ENCODE measurements at places on chromosomes 3 and 15.

GRCh38 chr3:24498391-24498790, 3.7 kb upstream of the THRB start:
- no peak for DNase-seq

DNA sequence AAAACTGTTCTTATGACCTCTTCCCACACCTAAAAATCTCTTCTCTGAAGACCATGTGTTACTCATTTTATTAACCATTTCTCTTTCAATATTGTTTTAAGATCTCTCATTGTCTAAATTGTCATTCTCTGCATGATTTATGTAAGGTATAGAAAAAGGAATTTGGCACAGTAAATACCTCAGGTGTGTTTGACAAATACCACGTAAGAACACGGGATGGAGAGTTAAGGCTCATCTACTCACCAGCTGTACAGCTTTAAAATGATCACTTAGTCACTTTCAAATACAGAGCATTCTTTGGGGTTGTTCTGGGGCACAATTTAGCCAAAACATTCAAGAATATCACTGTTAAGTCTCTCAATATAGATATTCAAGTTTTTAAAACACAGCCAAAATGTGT, 627.1 kb downstream of the MCTP2 start:
- no peak for DNase-seq

DNA sequence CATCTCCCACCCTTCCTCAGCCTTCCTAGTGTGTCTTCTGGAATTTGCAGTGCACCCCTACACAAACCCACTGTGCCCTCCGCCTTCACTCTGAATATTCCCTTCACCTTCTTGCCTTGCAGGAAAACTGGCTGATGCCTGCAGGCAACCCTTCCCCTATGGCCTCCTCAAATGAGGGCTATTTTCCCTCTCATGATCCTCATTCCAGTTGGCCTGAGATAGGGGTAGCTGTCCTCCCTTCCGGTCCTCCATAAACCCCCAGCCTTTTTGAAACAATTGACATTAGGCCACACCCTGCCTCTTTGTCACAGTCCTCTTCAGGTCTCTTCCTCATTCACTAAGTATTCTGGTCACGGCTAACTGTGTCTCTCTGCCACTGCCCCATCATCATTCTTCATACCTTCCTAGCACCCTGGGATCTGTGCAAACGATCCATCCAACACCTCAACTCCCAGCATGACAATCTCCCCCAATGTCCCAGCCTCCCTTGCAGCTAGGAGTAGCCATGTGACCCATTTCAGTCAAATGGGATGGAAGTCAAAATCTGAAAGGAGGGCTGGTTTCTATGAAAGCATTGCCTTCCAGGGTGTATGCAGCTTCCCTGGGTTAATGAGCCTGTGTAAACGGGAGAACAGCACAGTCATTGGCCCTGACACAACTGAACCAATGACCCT, 8.5 kb upstream of the TICRR start:
- no peak for DNase-seq

GRCh38 chr3:100761211-100761942, 52.1 kb downstream of the TFG start:
- no peak for DNase-seq

DNA sequence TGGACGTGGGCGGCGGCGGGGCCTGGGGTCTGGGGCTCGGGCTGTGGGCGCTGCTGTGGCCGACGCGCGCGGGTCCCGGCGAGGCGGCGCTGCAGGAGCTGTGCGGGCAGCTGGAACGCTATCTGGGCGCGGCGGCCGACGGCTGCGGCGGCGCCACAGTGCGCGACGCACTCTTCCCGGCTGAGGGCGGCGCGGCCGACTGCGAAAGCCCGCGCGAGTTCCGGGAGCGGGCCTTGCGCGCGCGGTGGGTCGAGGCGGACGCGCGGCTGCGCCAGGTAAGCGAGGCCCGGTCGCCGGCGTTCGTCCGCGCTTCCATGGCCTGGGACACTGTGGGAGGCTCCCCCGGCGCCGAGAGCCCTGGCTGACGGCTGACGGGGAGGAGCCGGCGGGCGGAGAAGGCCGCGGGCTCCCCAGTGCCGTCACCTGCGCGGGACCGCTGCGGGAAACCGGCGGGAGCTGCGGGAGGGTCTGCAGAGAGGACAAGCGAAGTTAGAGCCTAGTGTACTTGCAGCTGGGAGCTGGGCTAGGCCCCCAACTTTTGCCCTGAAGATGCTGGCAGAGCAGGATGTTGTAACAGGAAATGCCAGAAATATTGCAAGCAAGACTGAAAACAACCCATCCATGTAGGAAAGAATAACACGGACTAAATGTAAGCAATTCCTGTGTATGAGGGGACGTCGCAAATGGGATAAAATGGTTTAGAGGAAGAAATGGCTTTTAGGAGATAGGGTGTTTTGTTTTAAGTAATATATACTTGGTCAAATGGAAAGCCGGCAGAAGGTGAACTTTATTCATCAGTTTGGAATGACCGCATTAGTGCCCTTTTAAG, 847 bp downstream of the WHAMM start:
- peak; percentile 45 for DNase-seq

- no peak for DNase-seq
Measured at GRCh38 chr3:7789324-7789723, 712.3 kb upstream of the LMCD1 start.

- DNase-seq = no peak
Measured at GRCh38 chr15:89462198-89462912, 34.0 kb downstream of the RHCG start.

DNA sequence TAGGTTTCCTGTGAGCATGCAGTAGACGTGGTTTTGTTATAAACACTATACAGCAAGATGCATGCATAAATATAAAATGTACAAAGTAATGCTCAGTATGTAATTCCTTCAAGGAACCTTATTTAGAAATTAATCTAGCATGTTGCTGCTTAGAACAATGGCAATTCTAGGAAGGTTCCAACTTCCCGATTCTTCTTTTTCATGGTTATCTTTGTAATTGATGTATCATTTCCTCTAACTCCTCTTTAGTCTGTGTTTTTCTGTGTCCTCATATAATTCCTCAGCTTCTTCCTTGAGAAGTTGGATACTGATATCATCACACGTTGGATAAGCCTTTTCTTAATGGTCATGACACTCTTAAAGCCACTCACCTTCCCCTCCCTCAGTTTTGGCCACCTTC, 3.5 kb downstream of the TSEN2 start:
- no peak for DNase-seq

- DNase-seq = no peak
Measured at GRCh38 chr3:44284949-44285348, 43.3 kb downstream of the TOPAZ1 start.

DNA sequence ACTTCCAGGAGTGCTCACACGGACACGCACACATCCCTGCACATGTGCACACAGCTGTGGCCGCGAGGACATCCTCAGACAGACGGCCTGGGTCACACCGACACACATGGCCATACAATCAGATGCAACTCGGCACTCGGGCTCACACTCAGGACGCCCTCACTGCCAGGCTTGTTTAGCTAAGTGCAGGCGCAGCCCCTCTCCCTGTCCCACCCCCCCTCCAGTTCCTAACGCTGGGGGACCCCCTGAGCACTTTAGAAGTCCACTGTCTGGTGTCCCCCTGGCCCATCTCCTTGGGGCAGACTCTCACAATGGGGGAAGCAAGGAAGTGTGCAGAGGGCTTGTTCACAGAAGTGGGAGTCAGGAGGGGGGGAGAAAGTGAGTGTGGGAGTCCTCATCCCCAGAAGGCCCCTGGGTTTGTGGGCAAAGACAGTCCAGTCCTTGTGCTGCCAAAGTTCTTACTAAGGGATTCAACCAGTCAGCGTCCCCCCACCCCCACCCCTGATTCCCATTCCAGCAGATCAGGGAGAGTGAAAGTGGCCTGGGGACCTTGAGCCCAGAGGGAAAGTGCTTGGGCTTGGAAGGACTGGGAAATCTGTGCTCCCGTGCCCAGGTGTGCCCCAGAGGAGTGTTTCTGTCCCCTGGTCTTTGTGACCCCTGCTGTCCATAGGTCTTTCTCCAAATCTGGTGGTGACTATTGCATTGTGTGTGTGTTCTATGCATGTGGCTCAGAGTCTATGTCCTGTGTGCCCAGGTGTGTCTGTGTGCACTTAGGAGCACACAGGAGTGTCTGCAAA, 767 bp upstream of the GATA2 start:
- no peak for DNase-seq

GRCh38 chr3:146125951-146126350, 35.0 kb downstream of the PLOD2 start:
- no peak for DNase-seq

- DNase-seq = no peak
Measured at GRCh38 chr15:81473177-81473576, 99.2 kb upstream of the TMC3 start.

GRCh38 chr15:61275451-61275850, 46.3 kb upstream of the RORA start:
- DNase-seq = no peak

- DNase-seq = no peak
Measured at GRCh38 chr3:178525251-178525650, 11.0 kb upstream of the KCNMB2 start.

DNA sequence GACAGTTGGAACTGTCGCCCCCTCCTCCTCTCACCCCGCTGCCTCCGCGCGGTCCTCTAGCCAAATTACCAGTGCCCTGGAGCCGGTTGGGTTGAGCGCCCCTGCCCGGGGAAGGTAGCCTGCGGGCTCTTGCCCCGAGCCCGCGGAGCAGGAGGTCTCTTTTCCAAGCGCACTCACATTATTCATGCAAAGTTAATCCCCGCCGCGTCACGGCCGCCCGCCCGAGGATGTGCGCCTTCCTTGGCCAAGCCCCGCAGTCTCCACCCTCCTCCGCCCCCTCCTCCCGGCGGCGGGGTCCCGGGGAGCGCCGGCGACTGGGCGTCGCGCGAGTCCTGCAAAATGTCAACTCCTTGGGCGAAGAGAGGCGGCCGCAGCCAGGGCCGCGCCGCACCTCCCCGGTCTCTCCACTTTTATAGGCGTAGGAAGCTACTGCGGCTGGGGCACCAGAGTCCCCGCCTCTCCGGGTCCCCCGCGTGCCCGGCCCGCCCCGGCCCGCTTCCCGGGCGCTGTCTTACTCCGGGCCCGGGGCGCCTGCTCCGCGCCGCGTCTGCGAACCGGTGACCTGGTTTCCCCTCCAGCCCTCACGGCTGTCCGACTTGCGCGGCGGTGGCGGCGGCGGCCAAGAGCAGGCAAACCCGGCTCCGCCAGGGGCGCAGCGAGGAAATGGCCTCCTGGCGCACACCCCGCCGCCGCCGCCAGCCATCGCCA, at the start of gene THRB:
TSS of gene THRB (minus strand) at position 233 of the 708 bp plus-strand sequence.
- DNase-seq = no peak

GRCh38 chr15:68386587-68387288, 45.2 kb downstream of the ITGA11 start:
- DNase-seq = no peak

All from naive thymus-derived CD8-positive, alpha-beta T cell (primary cell).